Amygdala (tissue), 56 donors: ENCODE measurements at places on chromosomes 12 and 14.

DNA sequence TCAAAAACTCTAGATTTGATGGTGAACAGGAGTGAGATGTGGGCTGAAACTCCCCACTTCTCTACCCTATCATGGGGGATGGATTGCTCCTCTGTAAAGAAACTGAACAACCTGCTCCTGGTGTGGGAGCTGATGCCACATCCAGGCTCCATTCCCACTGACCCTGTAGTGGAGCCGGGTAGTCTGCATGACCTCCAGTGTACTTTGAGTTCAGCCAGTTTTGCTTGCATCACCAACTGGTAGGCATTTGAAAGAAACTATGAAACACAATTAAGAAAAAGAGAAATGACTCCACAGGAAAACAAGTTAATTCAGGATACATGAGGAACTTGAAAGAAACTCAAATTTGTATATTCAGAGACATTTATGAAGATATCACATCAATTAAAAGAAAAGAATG is 27.3 kb upstream of the EMP1 start:
- no peak for DNase-seq

DNA sequence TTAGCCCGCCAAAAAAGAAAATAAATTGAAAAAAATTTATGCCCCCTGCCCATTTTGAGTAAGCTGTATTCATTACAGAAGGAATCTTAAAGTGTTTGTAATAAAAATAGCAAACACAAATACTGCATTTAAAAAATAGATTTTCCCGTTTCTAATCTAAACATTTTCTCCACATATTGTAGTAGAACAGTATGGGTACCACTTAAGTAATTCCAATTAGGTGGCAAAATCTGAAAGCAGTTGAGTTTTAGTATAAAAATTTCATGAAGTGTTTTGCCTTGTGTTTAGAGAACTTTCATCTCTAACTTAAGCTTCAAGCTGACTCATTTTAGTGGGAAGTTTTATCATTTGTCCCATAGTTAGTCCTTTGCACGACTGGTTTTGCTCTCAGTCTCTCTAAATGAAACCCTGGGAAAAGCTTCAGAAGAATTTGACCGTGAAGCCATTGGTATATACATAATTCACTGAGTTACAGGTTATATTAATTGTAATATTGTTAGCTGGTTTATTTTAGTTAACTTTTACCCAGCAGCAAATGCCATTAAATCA is 214.6 kb downstream of the ERC1 start:
- no peak for DNase-seq

GRCh38 chr12:57755194-57755453 is 221 bp downstream of the MARCHF9 start:
- no peak for DNase-seq

- DNase-seq, result no peak
Measured at GRCh38 chr12:42145552-42146215, 1.0 kb upstream of the GXYLT1 start.

DNA sequence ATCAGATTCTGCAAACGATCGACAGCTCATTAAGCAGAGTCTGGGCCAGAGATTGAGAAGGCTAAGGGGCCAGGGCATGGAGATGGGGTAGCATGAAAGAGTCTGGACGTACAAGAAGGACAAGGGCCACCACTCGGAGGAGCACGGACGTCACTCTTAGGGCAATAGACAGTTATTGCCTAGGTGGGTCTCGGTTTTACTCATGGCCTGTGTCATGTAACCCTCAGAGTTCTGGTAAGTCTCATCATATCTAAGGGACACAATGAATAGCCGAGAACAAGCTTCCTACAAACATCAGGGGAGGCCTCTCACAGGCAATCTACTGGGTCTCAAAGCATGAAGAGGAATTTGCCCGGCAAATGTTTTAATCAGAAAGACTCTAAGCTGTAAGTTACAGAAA is 30.4 kb upstream of the ITPK1 start:
- DNase-seq, result no peak

DNA sequence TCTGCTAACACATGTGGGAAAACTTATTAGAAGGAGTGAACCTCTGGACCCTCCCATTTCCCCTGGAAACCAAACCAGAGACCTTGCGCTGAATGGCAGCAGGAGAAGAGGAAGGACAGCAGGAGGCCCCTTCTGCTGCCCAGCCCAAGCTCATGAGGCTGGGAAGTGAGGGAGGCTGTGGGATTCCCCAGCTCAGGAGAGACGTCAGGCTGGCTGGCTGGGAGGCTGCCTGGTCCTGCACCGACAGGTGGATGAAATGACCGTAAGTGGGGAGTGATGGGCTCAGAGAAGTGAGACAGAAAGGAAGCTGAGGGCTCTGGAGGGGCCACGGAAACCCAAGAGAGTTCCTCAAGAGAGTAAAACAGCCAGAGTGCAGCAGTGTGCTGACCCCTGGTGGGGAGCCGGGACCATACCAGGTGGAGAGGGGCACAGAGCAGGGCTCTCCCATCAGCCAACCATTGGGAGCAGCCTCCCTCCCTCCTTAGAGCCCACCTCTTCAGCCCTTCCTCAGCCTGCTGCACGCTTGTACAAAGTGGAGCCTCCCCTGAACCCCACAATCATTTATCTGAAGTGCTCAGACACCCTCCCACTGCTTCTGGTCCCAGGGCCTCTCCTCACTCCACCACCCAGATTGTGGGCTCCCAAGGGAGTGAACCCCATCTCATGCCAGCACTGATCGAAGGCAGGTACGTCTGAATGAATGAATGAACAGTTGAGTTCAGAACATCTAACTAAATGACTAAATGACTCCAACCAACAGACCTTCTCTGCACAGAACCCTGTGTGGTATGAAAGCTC is 14.0 kb downstream of the TAMALIN start:
- no peak for DNase-seq

GRCh38 chr14:91244501-91244901 is at the start of gene GPR68:
TSS of gene GPR68 (minus strand) at chr14:91244704. CDS start at chr14:91235050, 9,654 bp downstream.
- peak; percentile 48 for DNase-seq

- no peak for DNase-seq
Measured at GRCh38 chr14:31387091-31387490, 33.3 kb downstream of the HEATR5A start.

GRCh38 chr14:66116732-66117131 is 369.4 kb upstream of the CCDC196 start:
- no peak for DNase-seq
